CD4-positive, alpha-beta T cell treated with Interleukin-15 for 1 hour (primary cell): ENCODE measurements at places on chromosomes 4 and X.

DNA sequence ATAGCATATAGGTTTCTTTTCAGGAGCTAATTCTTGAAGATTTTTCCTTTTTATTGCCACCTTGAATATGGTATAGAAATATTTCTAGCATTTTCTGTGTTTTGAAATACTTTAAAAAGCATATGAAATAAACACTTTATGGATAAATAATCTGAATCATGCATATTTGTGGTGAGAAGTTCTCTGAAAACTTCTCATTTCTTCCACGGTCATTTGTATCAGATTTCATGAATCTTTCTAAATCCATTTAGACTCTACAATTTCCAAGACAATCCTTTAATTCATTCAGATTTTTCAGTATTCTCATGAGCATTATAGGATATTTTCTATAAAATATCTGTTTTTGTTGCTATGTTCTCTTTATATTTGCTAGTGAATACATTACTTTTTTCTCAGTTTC, 16.2 kb upstream of the CA5B start:
- DNase-seq = no peak

- no peak for DNase-seq
Measured at GRCh38 chr4:77146186-77147078, 10.6 kb upstream of the CCNG2 start.

- no peak for DNase-seq
Measured at GRCh38 chrX:112941209-112941837, 100.7 kb upstream of the AMOT start.

DNA sequence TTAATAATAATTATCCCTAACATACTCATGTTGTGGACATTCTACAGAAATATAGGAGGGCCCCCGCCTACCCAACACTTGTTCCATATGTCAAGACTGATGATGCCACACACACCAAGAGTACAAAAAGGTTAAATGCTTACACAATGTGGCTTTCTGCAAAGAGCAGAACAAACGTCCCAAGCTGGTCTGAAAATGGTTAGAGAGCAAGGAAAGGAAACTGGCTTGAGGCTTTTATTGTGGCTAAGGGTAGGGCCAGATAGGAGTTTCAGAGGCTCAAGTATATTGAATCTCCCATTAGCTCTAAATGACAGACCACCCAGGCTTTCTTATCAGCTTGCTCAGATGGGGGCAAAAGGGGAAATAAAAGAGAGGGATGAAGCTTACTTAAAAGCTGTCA, 134.1 kb upstream of the C1QTNF7 start:
- DNase-seq = no peak

DNA sequence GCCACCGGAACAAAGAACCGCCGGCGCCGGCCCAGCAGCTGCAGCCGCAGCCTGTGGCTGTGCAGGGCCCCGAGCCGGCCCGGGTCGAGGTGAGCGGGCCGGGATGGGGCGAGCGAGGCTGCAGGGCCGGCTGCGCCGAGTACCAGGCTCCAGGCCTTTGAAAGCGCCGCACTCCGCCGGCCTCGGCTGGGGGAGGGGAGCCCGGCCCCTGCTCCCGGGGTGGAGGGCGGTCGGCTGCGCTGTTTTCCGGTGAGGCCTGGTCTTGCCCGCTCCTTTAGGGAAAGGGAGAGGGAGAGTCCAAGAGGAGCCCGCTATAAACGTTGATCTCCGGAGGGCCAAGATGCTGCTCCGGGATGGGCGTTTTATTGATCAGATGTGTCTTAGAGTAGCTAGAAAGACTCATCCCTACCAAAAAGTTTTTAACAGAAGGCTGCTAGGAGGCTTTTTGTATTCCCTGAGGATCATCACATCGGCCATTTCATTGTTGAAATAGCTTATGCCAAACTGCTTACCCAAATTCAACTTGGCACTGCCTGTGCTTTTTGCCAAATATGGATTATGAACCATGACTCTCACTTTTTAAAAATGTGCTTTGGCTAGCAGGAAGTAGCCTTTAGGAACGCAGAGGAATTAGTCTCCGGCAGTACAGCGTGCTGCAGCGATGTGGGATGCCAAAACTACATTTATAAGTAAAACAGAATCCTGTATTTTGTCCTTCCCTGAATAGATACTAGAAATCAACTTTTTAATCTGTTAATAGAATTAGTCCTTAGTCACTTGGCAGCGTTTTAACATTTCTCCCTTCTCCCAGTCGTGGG, 760 bp downstream of the TMEM165 start:
- DNase-seq = peak; percentile 20

DNA sequence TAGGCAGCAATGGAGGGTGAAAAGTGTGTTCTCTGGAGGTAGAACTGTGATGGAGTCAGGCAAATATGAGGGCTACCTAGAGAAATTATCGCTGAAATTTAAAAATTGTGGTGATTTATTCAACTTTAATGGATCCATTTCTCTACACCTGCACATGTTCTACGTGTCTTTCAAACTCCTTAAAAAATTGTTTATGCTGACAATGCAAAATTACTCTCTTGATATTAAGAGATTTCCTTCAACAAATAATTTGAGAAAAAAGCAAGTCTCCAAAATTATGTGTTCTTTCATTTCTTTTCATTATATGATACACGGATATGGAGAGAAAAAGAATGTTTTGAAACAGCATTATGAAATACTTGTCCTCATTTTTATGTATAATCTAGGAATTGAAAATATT, 1151.4 kb upstream of the PABPC4L start:
- no peak for DNase-seq

DNA sequence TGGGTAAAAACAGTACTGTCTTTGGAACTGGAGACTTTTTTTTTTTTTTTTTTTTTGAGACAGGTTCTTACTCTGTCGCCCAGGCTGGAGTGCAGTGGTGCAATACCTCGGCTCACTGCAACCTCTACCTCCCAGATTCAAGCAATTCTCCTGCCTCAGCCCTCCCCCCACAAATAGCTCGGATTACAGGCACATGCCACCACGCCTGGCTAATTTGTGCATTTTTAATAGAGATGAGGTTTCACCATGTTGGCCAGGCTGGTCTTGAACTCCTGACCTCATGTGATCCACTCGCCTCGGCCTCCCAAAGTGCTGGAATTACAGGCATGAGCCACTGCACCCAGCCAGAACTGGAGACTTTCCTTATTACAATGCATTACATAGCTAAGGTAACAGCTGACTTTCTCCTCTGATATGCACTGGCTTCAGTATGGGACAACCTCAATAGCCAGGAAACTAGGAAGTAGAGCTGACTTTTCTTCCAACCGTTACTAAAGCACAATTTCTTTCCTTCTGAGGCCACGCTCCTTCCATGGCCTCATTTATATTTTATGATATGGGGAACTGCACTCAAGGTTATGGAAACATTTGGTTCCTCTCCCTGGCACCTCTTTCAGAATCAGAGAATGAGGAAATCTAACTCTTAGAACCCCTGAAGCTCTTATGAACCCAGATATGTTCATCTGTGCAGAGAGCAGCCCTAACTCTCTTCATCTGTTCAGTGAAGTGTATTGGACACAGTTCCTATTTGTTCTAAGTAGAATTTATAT, 53.5 kb upstream of the FAM9B start:
- no peak for DNase-seq

- peak; percentile 79 for DNase-seq
Measured at GRCh38 chrX:132022967-132023895, at the start of gene STK26. Gene STK26 (plus strand): TSS chrX:132023302. CDS start chrX:132023618, 316 bp downstream.

DNA sequence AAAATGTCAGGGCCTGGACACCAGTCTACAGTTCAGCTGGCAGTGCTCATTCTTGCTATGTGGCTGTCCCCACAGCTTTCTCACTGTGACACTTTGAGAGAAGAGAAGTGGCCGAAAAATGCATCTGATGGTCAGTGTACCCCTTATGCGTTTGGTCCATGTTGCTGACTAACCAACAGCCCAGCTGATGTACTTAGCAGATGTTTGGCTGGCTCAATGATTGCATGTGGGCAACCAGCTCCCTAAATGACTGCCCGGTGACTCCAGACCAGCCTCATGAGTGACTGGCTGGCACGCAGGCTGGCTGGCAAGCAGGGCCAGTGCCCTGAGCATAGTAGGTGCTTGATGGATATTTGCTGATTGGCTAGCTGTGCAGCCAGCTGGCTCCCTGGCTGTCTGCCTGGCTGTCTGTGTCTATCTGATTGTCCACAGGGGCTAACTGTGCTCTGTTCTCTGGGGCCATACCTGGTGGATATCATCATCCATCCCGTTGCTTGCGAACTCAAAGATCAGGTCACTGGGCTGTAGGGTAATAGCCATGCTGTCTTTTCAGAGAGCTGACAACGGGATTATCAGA, 29.4 kb downstream of the ELF4 start:
- no peak for DNase-seq

DNA sequence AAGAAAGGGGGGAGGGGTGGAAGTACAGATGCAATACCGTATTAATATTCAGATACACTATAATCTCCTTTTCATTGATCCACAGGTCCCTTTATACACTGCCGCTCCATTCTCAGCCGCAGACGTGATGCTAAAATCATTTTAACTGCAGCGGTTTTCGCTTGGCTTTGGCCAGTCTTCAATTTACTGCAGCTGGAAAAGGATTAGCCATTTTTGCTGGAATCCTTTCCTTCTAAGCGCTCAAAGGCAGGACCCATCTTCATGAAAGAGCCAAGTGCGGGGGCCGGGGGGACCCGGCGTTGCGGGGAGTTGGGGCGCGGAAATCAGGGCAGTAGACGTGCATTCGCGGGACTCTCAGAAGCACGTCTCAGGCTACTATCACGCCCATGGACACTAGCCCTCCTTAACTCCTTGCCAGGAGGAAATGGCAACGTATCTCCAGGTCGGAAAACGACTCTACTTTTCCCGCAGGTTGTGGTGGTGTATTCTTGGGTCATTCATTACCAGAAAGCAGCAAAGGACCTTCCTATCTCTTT, 1.7 kb upstream of the PCDH10 start:
- no peak for DNase-seq

GRCh38 chrX:18297251-18297650, 57.2 kb downstream of the SCML2 start:
- no peak for DNase-seq

DNA sequence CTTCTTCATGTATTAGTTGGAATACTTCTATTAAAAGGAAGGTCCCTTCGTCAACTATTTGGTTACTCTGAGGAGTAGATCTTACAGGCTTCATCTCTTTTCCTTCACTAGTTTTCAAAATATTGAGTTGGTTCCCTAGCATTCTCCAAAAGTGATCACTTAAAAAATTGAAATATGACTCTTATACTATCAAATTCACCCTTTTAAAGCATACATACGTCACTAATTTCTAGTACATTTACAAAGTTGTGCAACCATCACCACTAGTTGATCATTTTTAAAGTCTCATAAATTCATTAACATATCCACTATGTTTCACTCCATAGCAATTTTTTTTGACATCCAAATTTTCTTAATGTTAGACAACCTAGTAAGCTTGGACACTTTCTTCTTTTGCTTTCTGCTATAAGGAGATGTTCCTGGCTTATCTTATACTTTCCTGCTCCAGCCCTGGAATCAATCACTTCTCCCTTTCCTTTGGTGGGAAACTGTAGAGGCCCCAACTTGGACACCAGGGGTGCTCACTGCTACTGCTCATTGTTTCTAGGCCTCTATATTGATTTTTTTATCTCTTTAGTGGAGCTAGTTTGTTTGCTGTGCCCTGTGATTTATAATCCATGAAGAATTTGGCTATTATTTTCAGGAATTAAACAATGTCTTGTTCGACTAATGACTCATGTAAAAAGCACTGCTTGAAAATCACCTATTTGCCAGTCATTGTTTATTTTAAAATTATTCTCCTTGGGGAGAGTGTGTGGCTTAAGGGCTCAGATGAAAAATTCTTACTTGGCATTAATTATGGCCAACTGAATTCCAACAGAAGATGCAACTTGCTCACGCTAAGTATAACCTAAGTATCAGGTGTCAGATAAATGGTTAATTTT, 4.0 kb upstream of the ZFX start:
- no peak for DNase-seq

GRCh38 chr4:118772081-118772766, 63.7 kb downstream of the SEC24D start:
- no peak for DNase-seq

DNA sequence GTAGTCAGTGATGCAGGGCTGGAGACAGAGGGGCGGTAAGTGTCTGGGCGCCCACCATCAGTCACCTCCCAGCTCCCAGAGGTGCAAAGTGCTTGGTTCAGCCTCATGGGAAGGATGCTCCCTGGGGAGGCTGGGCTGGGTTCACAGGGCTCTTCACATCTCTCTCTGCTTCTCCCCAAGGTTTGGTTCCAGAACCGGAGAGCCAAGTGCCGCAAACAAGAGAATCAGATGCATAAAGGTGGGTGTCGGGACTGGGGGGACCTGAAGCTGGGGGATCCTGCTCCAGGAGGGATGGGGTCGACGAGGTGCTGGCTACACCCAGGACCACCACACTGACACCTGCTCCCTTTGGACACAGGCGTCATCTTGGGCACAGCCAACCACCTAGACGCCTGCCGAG, 10.1 kb downstream of the SHOX start:
- DNase-seq = no peak

GRCh38 chrX:122504026-122504425, 680.1 kb upstream of the GRIA3 start:
- DNase-seq = no peak

- no peak for DNase-seq
Measured at GRCh38 chr4:797066-797465, 28.9 kb downstream of the CPLX1 start.

DNA sequence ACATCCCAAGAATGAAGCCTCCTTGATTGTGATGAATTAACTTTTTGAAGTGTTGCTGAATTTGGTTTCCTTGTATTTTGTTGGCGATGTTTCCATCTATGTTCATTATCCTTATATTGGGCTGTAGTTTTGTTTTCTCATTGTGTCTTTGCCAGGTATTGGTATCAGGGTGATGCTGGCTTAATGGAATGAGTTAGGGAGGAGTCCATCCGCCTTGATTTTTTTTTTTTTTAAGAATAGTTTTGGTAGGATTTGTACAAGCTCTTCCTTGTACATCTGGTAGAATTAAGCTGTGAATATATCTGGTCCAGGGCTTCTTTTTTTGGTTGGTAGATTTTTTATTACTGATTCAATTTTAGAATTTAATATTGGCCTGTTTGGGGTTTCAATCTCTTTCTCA, 166.1 kb upstream of the WDFY3 start:
- no peak for DNase-seq

- DNase-seq = no peak
Measured at GRCh38 chr4:113060853-113061252, 11.4 kb downstream of the ANK2 start.

DNA sequence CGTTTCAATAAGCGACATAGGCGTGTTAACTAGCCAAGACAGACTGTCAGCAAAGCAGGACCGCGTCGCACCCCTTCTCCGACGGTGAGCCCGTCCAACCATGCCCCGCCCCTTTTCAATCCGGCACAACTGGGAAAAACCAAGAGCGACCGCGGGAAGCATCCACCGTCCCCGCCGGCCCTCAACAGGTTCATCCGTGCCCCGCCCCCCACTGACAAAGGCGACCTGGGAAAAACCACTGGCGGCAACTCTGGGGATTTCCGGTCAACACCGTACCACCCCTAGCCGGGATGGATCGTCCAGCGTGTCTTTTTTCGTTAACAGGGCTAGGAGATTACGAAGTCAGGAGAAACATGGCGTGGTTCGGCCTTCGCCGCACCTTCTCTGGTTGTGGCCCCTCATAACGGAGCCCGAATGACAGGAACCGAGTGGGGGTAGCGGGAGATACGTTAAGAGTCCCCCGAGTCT, 377 bp downstream of the TIMM17B start:
- peak; percentile 78 for DNase-seq

GRCh38 chr4:180913750-180914149, 1329.5 kb upstream of the TENM3 start:
- no peak for DNase-seq

GRCh38 chrX:109797311-109797975, 64.4 kb upstream of the ACSL4 start:
- DNase-seq = no peak

- DNase-seq = no peak
Measured at GRCh38 chrX:27924261-27924660, 57.0 kb downstream of the DCAF8L1 start.

GRCh38 chrX:70452143-70452733, 7.6 kb downstream of the DLG3 start:
- peak; percentile 50 for DNase-seq
